ENCODE measurements at places on chromosomes 3 and 15.

- DNase-seq = no peak
Measured at GRCh38 chr15:38996111-38996631, 431.6 kb upstream of the RASGRP1 start.

GRCh38 chr3:171346582-171347300 is 113.5 kb downstream of the TNIK start:
- DNase-seq = no peak

- no peak for DNase-seq
Measured at GRCh38 chr3:79178471-79179180, 589.2 kb downstream of the ROBO1 start.

DNA sequence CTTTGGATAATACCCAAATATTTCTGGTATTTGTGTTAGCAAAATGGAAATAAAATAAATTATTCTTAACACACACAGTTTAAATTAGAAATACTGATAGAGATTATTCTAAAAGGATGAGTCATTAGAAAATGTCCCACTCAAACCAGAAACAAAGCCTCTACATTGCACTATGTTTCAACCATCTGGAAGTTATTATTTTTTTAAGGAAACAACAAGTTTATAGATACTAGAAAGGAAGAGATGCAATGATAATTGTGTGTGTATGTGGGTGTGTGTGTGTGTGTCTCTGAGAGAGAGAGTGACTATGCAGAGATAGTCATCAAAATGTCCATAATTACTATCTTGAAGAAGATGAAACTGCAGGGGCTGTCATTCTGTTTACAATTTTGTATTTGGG is 1340.5 kb downstream of the ROBO1 start:
- DNase-seq = no peak

GRCh38 chr3:184795522-184796190 is 16.3 kb upstream of the VPS8 start:
- no peak for DNase-seq

DNA sequence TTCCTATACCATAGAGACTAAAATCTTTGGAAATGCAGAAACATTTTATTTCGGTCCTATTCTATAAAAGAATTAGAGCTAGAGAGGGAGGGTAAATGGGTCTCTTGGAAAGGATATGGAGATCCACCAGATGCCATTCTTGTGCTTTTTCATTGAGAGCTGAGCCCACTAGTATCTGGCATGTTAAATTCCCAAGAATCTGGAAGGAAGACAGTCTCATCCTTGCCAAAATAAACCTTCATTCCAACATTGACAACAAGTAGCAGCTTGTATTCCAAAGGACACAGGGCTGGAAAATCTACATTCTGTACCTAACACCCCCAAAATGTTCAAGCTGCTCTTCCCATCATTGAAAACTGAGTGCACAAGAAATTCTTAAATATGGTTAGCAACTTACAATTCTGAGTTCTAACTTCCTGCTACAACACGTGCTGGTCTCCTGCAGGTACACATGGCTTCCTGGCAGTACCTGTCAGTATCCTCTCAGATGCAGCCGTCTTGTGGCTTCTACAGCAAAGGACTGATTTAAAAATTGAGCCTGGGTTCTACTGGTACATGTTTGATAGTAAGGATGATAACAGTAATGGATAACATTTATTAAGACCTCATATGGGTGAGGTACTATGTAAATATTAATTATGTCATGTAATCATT is 348.1 kb downstream of the SV2B start:
- DNase-seq = no peak

DNA sequence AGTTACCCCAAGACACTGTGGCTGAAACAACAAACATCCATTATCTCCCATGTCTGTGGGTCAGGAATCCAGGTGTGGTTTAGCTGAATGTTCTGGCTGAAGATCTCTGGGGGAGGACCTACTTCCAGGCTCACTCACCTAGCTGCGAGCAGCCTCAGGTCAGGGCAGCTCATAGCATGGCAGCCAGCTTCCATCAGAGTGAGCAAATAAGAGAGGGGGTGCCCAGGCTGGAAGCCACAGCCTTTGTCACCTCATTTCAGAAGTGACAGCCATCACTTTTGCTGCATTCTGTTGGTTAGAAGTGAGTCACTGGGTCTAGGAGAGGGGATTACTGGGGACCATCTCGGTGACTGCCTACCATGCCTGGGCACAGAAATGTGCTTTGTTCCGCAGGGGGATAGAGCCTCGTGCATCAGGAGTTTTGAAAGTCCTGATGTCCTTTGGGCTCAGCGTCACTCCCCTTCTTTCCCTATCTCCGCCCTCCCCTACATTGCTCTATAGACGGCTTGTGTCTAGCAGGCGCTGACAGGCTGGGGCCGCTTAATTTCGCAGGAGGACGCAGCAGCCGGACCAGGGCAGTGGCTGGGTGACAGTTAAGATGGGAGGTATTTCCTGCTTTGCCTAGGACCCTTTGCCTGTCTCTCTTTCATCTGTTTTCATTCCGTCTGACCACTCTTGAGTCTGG is 25.4 kb downstream of the TGM4 start:
- no peak for DNase-seq

- no peak for DNase-seq
Measured at GRCh38 chr3:149417174-149417573, 39.7 kb upstream of the TM4SF1 start.

DNA sequence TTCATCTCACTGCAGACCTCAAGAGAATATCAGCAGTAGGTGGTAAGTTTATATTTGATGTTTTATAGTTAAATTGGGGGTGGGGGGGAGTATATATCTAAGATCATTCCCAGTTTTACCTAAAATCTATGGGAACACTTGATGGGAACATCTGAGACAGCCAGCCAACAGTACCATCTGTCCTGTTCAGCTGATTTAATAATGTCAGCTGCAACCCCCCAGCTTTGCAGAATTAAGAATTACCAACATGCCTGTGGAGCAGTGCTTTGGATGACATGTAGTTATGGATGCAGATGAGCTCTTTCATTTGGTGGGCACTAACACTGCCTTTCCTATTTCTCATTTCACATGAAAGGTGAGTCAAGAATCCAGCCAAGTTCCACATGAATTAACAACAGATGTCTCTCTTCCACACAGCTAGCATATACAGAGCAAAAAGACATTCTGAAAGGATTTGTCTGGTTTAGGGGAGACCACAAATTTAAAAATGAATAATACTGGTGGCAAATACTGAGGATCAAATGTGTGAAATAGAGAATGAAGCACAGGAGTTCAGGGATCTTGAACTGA is 76.2 kb downstream of the SETD5 start:
- DNase-seq = no peak

DNA sequence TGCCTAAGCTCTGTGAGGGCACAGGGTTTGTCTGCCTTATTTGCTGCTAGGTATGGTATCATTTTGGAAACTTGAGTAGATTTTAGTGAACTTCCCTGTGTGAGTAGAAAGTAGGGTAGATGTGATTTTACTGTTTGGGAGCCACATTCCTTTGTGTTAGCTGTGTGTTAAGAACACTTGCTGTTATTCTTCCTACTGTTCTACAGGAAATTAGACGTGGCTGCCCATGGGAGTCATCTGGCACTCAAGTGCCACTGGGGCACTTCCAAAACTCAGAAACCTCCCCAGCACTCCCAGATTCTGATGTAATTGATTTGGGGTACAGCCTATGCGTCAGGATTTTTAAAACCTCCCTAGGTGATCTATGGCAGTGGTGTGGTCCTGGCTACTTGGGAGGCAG is 369.9 kb upstream of the C2CD4B start:
- no peak for DNase-seq

DNA sequence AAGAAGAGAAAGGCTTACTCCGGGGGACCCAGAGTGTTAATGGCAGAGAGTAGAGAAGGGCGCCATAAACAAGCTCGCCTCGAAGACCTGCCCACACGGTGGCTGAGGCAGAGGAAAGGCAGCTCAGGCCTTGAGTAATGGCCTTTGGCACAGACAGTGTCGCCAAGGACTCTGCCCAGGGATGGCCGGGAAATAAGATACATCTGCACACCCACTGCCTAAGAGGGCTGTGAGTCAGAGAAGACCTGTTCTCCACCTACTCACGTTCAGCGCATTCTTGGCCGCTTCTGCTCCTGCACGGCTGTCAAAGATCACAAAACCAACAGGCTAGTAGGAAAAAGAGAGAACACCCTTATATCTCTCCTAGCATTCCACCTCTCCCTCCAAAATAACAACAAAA is 26.2 kb downstream of the RBPMS2 start:
- no peak for DNase-seq

- peak; percentile 12 for DNase-seq
Measured at GRCh38 chr3:148366743-148367410, 330.8 kb upstream of the AGTR1 start.

DNA sequence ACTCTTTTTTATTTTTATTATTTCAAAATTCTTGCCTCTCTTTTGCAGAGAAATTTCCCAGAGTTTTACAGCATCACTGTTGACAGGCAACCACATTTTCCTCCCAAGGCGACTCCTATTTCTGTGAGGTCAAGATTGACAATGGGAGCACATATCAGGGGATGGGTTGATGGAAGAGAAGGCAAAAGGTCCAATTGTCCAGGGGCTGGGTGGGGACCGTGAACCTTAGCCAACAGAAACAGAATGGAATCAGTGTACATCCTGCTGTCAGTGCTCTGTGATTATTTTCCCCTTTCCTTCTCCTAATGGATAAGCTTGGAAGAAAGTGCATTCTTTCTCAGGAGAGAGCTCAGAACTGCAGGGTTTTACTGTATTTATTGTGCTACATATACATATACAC is 42.4 kb downstream of the CNTN6 start:
- no peak for DNase-seq

GRCh38 chr15:40806672-40807027 is 239 bp upstream of the ZFYVE19 start:
- DNase-seq = peak; percentile 42

- no peak for DNase-seq
Measured at GRCh38 chr3:137295336-137295735, 337.6 kb downstream of the IL20RB start.

DNA sequence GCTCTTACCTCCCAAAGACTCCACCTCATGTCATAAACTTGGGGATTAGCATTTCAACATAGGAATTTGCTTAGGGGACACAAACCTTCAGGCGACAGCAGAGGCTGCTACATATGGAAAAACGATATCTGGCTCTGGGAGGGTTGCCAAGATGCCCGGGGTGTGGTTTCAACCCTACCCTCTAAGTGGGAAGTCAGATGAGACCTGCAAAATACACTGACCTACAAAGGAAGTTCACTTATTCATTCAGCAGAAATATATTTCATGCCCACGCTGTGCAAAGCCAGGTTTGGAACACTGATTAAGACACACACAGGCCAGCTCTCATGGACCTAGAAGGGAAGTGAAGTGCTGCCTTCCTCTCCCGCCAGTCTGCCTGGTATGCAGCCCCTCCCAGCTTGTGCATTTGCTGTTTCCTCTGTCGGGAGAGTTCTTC is 239.3 kb downstream of the FEZF2 start:
- DNase-seq = no peak

GRCh38 chr3:128923576-128923975 is 44.2 kb downstream of the ACAD9 start:
- DNase-seq = peak; percentile 6

DNA sequence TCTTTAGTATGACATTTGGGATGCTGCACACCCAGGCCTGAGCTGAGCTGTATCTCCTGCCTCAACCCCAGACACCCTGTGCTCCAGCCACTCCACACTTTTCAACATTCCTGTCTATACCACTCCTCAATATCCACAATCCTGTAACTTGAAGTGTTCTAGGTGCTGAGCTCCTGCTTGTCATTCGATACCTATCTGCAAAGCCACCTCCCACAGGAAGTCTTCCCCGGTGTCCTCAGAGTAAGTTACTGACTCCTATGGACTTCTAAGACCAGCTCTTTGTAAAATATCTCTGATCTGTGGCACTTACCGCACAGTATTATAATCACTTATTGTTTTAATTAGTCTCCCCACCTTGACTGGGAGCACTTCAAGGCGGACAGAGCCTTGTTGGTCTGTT is 1.2 kb upstream of the CAV3 start:
- no peak for DNase-seq

DNA sequence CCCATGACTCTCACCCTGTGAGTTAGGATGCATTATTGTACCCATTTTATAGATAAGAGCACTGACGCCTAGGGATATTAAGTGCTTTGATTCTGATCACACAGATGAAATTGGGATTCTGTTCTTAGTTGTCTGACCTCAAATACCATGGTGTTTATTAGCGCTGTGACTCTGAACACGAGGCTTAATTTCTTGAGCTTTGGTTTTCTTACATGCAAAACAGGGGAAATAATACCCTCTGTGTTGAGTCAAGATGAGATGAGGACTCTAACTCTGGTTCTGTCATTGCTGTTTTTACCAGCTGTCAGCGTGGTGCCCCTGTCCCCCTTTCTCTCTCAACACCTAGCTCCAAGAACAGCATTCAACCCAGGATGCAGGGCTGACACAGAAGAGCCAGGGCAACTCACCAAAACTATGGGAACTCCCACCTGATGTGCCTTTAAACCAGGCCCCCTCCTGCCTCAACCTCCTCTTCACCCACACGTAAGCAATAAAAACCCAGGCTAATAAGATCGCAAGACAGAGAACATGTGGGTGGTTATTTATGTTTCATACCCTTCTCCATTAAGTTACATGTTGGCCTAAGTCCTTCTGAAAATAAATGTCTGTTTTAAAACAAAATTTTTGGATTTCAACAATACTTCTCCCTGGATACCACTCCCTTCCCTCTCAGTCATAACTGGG is 100.1 kb upstream of the SPATA12 start:
- no peak for DNase-seq

GRCh38 chr3:11077466-11077865 is 76.8 kb upstream of the HRH1 start:
- DNase-seq = no peak

GRCh38 chr3:59566481-59566975 is 516.7 kb upstream of the CFAP20DC start:
- no peak for DNase-seq

- no peak for DNase-seq
Measured at GRCh38 chr3:154552338-154552737, 122.3 kb upstream of the GPR149 start.

DNA sequence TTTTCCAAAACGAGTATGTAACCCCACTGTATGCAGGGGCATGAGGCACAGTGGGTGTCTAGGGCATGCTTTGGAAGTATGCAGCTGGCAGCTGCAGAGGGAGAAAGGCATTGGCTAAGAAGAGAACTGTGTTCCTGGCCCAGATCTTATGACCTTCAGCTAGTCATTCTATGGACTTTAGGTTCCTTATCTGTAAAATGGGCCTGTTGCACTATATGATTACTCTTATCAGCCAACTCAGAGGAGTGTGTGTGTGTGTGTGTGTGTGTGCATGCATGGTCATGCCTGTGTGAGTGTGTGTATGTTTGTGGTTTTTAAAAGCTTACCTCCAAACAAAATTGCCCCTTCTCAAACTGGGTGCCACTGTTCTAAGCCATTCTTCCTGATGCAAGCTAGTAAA is 27.4 kb upstream of the CHST2 start:
- no peak for DNase-seq
